ENCODE measurements at places on chromosomes 5 and 9. TPM values are rescaled to one million over a fixed set of nuclear protein-coding genes. Genes with fewer than 3 reads are reported as not detected.

PCDHGA2 gene
- polyA plus RNA-seq, result 1.3 TPM

C9 gene
- polyA plus RNA-seq, result 0.04 TPM

FCN2 gene
- 0.04 TPM for polyA plus RNA-seq

TUSC1 gene
- 13.2 TPM for polyA plus RNA-seq

TMEFF1 gene
- 2.4 TPM for polyA plus RNA-seq

PDE8B gene
- 4.0 TPM for polyA plus RNA-seq

ZSWIM6 gene
- 18.0 TPM for polyA plus RNA-seq

GRCh38 chr9:9284201-9284600 lies 1328.6 kb downstream of the PTPRD start:
- no peak overlapping the region for H3K27ac ChIP-seq
- H3K36me3 ChIP-seq, result no peaks in the 10 kb centered on the region
- no peak overlapping the region for H3K4me3 ChIP-seq
- no peak for DNase-seq
- H3K27me3 ChIP-seq, result no peaks in the 10 kb centered on the region
- H3K4me1 ChIP-seq, result no peaks in the 10 kb centered on the region

- H3K36me3 ChIP-seq, result no peaks in the 10 kb centered on the region
- H3K27ac ChIP-seq, result no peak overlapping the region
- H3K27me3 ChIP-seq, result no peaks in the 10 kb centered on the region
Observed at GRCh38 chr9:9792144-9792857, 820.5 kb downstream of the PTPRD start.

- H3K27me3 ChIP-seq, result peaks cover 43% of the 10 kb centered on the region
- no peak overlapping the region for H3K27ac ChIP-seq
- no peaks in the 10 kb centered on the region for H3K4me1 ChIP-seq
- DNase-seq, result no peak
- no peaks in the 10 kb centered on the region for H3K36me3 ChIP-seq
Observed at GRCh38 chr5:38458174-38458573, 98.3 kb downstream of the LIFR start.

DNA sequence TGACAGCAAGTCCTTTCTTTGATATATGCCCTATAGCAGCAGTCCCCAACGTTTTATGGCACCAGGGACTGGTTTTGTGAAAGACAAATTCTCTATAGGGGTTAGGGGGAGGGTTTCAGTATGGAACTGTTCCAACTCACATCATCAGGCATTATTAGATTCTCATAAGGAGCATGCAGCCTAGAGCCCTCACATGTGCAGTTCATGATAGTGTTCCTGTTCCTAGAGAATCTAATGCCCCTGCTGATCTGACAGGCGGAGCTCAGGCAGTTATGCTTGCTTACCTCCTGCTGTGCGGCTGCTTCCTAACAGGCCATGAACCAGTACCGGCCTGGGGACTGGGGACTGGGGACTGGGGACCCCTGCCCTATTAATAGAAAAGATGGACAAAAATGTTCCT lies 2.7 kb upstream of the RAPGEF6 start:
- no peak for DNase-seq
- peaks cover 6% of the 10 kb centered on the region for H3K4me1 ChIP-seq
- no peak overlapping the region for H3K27ac ChIP-seq
- H3K36me3 ChIP-seq, result peaks cover 3% of the 10 kb centered on the region
- H3K27me3 ChIP-seq, result no peaks in the 10 kb centered on the region

- peaks cover 21% of the 10 kb centered on the region for H3K4me1 ChIP-seq
- H3K27ac ChIP-seq, result no peak overlapping the region
- H3K27me3 ChIP-seq, result no peaks in the 10 kb centered on the region
- no peak overlapping the region for H3K4me3 ChIP-seq
- no peak for DNase-seq
- H3K36me3 ChIP-seq, result peaks cover 9% of the 10 kb centered on the region
Observed at GRCh38 chr5:78507531-78507930, 141.0 kb downstream of the LHFPL2 start.

GRCh38 chr5:20832204-20833080 lies 844.4 kb upstream of the CDH18 start:
- H3K27ac ChIP-seq, result no peak overlapping the region
- no peaks in the 10 kb centered on the region for H3K36me3 ChIP-seq
- no peaks in the 10 kb centered on the region for H3K4me1 ChIP-seq
- peak; percentile 1 for DNase-seq

GRCh38 chr5:172564883-172565282 lies 76.2 kb upstream of the NEURL1B start:
- H3K4me1 ChIP-seq, result peaks cover 28% of the 10 kb centered on the region
- no peak overlapping the region for H3K4me3 ChIP-seq
- no peak for DNase-seq
- H3K27ac ChIP-seq, result no peak overlapping the region
- H3K36me3 ChIP-seq, result no peaks in the 10 kb centered on the region

GRCh38 chr5:100644776-100645175 lies 109.6 kb downstream of the FAM174A start:
- no peak overlapping the region for H3K27ac ChIP-seq
- H3K27me3 ChIP-seq, result peaks cover 2% of the 10 kb centered on the region
- no peaks in the 10 kb centered on the region for H3K4me1 ChIP-seq

GRCh38 chr9:114947058-114947457 lies 16.7 kb upstream of the TNFSF8 start:
- no peaks in the 10 kb centered on the region for H3K36me3 ChIP-seq
- H3K27ac ChIP-seq, result no peak overlapping the region
- H3K4me1 ChIP-seq, result no peaks in the 10 kb centered on the region

DNA sequence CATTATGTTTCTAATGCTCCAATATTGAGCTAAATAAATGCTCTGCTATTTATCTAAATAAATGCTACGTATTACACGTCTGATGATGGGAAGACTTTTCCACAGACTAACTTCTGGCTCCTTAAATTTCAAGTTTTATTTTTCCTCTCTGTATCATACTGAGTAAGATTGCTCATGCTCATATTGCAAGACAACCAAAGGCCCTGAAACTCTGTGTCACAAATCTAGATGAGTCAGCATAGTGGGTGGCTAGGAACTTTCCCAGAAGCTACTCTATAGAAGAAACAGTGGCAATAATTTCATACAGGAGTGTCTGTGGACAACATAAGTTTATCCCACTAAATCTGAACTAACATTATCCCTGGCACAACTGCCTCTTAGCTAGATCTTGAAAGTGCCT lies 53.0 kb upstream of the RFX3 start:
- H3K27ac ChIP-seq, result no peak overlapping the region
- no peaks in the 10 kb centered on the region for H3K36me3 ChIP-seq
- H3K27me3 ChIP-seq, result no peaks in the 10 kb centered on the region

- peaks cover 29% of the 10 kb centered on the region for H3K4me1 ChIP-seq
- no peak for DNase-seq
- no peak overlapping the region for H3K27ac ChIP-seq
- no peaks in the 10 kb centered on the region for H3K27me3 ChIP-seq
- H3K4me3 ChIP-seq, result no peak overlapping the region
- H3K36me3 ChIP-seq, result no peaks in the 10 kb centered on the region
Observed at GRCh38 chr5:74618106-74618505, 22.4 kb downstream of the ENC1 start.

DNA sequence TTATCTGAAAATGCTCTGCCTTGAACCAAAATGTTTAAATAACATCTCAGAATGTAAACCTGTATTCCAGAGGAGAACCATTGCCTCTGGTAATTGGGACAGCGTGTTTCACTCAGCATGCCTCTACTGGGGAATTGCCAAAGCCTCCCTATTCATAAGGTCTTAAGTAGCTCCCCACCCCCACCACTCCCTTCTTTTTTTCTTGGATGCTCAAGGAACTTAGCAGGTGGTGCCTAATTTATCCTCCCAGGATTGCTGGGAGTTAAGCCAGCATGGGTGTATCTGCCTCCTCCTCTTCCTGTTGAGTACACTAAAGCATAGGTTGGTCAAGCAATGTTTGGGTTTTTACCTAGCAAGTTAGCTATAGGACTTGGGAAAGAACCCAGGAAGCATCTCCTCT lies 220.2 kb downstream of the DMAC1 start:
- no peak for DNase-seq
- H3K27me3 ChIP-seq, result no peaks in the 10 kb centered on the region
- H3K4me3 ChIP-seq, result no peak overlapping the region
- H3K36me3 ChIP-seq, result no peaks in the 10 kb centered on the region
- no peak overlapping the region for H3K27ac ChIP-seq

- peaks cover 14% of the 10 kb centered on the region for H3K36me3 ChIP-seq
- no peaks in the 10 kb centered on the region for H3K4me1 ChIP-seq
- DNase-seq, result no peak
- peak within 1 kb of the TSS; percentile 7 for H3K4me3 ChIP-seq
- H3K27me3 ChIP-seq, result peaks cover 57% of the 10 kb centered on the region
- H3K27ac ChIP-seq, result no peak within 1 kb of the TSS
Observed at GRCh38 chr5:141484641-141485311, at the start of gene PCDHGC4. Gene PCDHGC4 (plus strand): TSS chr5:141485030. CDS start chr5:141485174, 144 bp downstream.

- H3K4me1 ChIP-seq, result peaks cover 12% of the 10 kb centered on the region
- H3K36me3 ChIP-seq, result no peaks in the 10 kb centered on the region
- no peak overlapping the region for H3K4me3 ChIP-seq
- no peak for DNase-seq
Observed at GRCh38 chr9:114720086-114720676, 38.2 kb upstream of the TEX48 start.

DNA sequence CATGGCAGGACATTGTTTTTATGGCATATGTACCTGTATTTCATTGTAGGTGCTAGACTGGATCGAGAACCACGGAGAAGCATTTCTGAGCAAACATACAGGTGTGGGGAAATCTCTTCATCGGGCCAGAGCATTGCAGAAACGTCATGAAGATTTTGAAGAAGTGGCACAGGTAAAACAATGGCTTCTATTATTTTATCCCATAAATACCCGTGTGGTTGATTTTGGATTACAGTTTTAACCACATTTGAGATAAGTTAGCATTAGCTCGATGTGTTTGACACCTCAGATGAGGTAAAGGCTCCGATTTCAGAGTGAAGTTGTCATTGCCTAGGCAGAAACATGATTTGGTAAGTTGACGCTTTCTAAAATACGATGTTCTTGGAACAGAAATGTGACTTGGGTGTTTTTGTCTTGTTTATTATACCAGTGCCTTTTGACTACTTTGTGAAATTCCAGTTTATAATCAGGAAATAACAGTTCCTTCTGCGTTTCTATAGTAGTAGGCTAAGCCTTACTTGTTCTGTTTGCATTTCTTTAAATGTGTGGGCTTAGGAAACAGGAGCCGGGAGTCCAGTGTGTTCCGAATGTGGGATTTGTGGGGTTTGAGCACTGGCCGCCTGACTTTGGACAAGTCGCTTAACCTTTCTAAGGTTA lies 187.7 kb downstream of the TRIO start:
- peaks cover 50% of the 10 kb centered on the region for H3K36me3 ChIP-seq
- DNase-seq, result no peak
- peaks cover 6% of the 10 kb centered on the region for H3K4me1 ChIP-seq
- no peaks in the 10 kb centered on the region for H3K27me3 ChIP-seq
- H3K4me3 ChIP-seq, result no peak overlapping the region

DNA sequence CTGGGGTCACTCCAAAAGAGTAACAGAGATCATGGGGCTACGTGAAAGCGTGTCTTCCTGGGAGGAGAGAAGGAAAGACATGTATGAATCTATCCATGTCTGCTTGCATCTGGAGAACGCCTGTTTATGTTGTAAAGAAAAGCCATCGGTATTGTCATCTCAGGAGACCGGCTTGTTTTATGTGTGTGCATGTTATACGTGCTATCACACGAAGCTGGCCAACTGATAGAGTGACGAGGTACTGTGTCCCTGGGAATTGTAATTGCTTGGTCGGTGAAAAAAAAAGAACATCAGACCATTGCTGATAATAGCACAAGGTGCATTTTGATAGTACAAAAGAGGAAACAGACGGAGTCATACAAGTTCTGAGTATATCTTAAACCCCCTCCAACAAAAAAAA lies 370 bp upstream of the CDH6 start:
- peak; percentile 73 for DNase-seq
- peaks cover 5% of the 10 kb centered on the region for H3K27me3 ChIP-seq
- H3K27ac ChIP-seq, result peak overlapping the region; percentile 32
- H3K4me1 ChIP-seq, result peaks cover 7% of the 10 kb centered on the region
- no peaks in the 10 kb centered on the region for H3K36me3 ChIP-seq

GRCh38 chr5:110909950-110910349 lies 161.6 kb upstream of the TSLP start:
- no peaks in the 10 kb centered on the region for H3K4me1 ChIP-seq
- no peak overlapping the region for H3K4me3 ChIP-seq
- no peak overlapping the region for H3K27ac ChIP-seq
- no peaks in the 10 kb centered on the region for H3K36me3 ChIP-seq

- H3K4me3 ChIP-seq, result no peak overlapping the region
- H3K36me3 ChIP-seq, result peaks cover 58% of the 10 kb centered on the region
- no peak overlapping the region for H3K27ac ChIP-seq
- no peaks in the 10 kb centered on the region for H3K27me3 ChIP-seq
Observed at GRCh38 chr9:95088421-95089161, 228.9 kb downstream of the FANCC start.

DNA sequence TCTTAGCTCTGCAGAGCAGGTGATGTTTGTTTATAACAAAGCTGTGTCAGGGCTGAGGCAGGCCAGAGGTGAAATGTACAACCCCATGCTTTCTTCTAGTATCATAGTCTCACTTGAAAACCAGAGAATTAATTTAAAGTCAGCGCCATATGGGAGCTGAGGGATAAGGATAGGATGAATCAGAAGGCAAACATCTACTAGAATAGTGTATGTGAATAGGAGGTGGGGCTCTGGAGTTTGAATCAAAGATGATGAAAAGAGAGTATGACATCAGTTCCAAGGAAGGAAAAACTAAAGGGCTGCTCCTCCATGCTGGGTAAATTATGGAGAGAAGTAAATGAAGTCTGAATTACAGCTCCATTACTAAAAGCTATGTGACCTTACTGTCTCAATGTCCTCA lies 441.5 kb downstream of the RASEF start:
- no peaks in the 10 kb centered on the region for H3K4me1 ChIP-seq
- no peak for DNase-seq
- no peak overlapping the region for H3K27ac ChIP-seq
- H3K27me3 ChIP-seq, result no peaks in the 10 kb centered on the region
- H3K4me3 ChIP-seq, result no peak overlapping the region

DNA sequence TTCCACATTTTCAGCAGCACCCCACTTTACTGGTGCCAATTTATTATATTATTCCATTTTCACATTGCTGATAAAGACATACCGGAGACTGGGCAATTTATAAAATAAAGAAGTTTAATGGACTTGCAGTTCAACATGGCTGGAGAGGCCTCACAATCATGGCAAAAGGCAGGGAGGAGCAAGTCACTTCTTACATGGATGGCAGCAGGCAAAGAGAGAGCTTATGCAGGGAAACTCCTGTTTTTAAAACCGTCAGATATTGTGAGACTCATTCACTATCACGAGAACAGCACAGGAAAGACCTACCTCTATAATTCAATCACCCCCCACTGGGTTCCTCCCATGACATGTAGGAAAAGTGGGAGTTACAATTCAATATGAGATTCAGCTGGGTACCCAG lies 641.8 kb upstream of the MEF2C start:
- H3K4me3 ChIP-seq, result no peak overlapping the region
- DNase-seq, result no peak
- H3K36me3 ChIP-seq, result no peaks in the 10 kb centered on the region
- H3K27me3 ChIP-seq, result no peaks in the 10 kb centered on the region
- no peaks in the 10 kb centered on the region for H3K4me1 ChIP-seq
- H3K27ac ChIP-seq, result no peak overlapping the region
